Articular chondrocyte of knee joint (primary cell): ENCODE measurements at places on chromosomes 4 and X. TPM values are rescaled to one million over a fixed set of nuclear protein-coding genes. Genes with fewer than 3 reads are reported as not detected.

GIMD1 gene
- not detected in 2 replicates for total RNA-seq

EVC2 gene
- 16.2 and 16.7 TPM in 2 replicates for total RNA-seq

FSTL5 gene
- total RNA-seq: not detected in 2 replicates

TDO2 gene
- total RNA-seq: 0.26 and 1.6 TPM in 2 replicates

RHOXF2B gene
- total RNA-seq: not detected in 2 replicates

PIR gene
- 19.3 and 22.2 TPM in 2 replicates for total RNA-seq

FAM47A gene
- not detected in 2 replicates for total RNA-seq

REPS2 gene
- 0.52 and 0.54 TPM in 2 replicates for total RNA-seq

CENPVL1 gene
- not detected in 2 replicates for total RNA-seq

GPC3 gene
- not detected in 2 replicates for total RNA-seq

ATP11C gene
- 58.6 and 77.5 TPM in 2 replicates for total RNA-seq

FGF13 gene
- 0.52 and 1.5 TPM in 2 replicates for total RNA-seq

CT45A1 gene
- not detected in 2 replicates for total RNA-seq

PDGFRA gene
- total RNA-seq: 826 and 895 TPM in 2 replicates

SLC35A2 gene
- 15.5 and 17.4 TPM in 2 replicates for total RNA-seq

PABPC1L2A gene
- total RNA-seq: not detected in 2 replicates
